ENCODE measurements at places on chromosomes 13 and 19.
A peak's percentile ranks its signal among the peaks of the same experiment; 100 is the strongest.

DNA sequence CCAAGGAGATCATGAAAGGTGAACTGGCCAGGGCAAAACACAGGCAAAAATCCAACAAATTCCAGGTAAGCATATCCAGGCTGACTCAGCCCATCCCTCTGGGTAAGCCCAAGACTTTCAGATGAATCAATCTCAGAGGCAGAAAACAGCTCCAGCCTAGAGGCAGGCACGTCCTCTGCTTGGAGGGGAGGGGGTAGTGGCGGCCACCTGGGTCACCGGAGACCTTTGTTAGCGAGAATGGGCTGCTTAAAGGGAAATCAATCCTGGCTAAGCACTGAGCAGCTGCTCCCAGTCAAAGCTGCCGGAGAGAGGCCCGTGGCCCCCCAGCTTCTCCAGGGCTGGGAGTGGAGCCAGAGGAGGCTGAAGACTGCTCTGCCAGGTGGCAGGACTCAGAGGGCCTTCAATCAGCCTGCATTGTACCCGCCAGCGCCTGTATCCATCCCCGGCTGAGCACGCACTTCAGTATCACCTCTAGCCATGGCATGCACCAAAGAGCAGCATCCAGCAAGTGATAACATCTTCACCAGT, 48.2 kb downstream of the PIN1 start:
- no peak for DNase-seq

- DNase-seq, result no peak
Observed at GRCh38 chr13:50357586-50358118, 342.4 kb downstream of the KCNRG start.

DNA sequence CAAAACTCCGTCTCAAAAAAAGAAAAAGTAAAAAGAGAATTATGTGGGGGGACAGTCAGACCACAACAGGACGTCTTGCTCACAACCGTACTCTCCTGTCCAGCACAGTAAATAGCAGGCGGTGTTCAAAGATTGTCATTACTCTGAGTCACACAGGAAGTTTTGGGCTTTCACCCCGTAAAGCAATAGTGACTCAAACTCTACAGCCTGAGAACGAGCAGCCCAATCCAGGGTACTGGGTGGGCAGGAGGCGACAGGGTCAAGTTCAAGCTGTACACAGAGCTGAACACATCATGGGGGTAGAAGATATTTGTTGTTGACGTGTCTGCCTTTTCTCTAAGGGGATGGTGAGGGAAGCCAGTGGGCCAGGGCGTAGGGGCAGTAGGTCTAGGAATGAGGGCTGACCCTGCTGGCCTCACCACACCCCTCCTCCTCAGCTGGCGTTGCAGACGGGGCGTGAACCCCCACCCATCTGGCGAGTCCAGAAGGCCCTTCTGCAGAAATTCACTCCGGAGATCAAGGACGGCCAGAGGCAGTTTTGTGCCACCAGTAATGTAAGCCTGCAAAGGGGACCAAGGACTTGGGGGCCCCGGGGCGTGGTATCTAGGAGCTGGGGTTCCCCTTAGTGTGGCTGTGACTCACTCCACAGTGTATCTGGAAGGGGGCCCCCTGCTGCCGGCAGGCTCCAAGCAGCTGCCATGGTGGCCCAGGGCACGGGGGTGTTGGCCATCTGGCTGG, 23.3 kb downstream of the PRR12 start:
- no peak for DNase-seq

- no peak for DNase-seq
Observed at GRCh38 chr13:60143775-60144174, 20.0 kb downstream of the DIAPH3 start.

DNA sequence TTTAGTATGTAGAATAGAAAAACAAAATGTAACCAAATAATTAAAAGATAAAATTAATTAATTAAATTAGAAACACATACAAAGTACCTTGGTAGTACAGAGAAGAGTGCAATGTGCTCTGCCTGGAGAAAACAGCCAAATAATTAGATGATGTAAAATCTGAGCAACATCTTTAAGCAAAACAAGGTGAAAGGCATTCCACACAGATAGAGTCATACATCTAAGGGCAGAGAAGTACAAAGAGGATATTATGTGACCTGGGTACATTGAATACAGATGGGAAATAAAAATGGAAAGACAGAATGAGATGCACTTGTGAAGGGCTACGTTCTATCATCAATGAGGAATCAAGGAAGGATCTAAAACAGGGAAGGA, 25.2 kb upstream of the FNDC3A start:
- no peak for DNase-seq

DNA sequence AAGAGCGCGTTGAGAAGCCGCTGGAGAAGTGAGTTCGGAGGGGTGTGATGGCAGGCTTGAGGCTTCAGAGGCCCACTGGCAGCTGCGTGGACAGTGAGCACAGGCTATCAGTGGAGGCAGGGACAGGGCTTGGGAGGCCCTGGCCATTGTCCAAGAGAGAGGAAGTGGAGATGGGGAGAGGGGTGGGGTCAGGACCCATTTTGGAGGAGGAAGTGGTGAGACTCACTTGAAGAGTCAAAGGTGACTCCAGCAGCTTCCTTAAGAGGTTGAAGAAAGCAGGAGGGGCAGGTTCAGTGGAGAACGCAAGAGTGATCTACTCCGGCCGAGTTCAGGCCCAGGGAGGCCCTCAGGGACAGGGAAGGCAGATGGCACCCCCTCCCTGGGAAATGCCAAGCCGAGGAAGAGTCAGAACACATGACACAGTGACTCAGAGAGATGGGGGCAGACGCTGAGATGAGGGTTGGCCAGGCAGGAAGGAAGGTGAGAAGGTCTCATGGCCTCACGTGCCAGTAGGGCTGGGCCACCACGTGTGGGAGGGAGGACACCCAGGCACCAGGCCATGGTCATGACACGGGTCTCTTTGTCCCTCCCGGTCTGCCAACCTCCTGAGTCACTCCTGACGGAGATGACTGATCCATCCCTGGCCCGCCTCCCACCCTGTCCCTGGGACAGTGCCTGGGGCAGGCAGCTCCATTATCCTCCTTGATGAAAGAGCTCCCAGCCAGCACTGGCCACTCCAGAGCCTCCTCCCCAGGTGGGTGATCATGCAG, 10.1 kb upstream of the CD22 start:
- DNase-seq, result no peak

- peak; percentile 83 for DNase-seq
Observed at GRCh38 chr19:1624458-1624857, 19.2 kb upstream of the UQCR11 start.

GRCh38 chr19:37329686-37330085, 41.2 kb upstream of the ZNF527 start:
- DNase-seq, result no peak

DNA sequence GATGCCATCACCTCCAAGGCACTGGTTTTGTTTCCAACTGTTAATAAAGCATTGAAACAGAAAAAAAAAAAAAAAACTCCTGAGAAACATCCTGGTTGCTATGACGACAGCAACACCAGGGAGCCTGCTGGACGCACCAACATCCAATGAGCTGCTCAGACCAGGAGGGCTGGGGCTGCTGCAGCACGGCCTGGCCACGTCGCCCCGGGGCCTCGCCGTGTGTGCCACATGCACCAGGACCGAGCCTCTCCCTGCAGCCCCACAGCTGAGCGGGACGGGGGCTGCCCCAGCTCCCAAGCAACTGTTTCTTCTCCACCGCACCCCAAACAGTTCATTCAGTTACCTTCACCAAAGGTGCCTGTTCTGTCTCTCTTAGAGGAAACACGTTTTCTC, 54.5 kb downstream of the RASA3 start:
- DNase-seq, result no peak

DNA sequence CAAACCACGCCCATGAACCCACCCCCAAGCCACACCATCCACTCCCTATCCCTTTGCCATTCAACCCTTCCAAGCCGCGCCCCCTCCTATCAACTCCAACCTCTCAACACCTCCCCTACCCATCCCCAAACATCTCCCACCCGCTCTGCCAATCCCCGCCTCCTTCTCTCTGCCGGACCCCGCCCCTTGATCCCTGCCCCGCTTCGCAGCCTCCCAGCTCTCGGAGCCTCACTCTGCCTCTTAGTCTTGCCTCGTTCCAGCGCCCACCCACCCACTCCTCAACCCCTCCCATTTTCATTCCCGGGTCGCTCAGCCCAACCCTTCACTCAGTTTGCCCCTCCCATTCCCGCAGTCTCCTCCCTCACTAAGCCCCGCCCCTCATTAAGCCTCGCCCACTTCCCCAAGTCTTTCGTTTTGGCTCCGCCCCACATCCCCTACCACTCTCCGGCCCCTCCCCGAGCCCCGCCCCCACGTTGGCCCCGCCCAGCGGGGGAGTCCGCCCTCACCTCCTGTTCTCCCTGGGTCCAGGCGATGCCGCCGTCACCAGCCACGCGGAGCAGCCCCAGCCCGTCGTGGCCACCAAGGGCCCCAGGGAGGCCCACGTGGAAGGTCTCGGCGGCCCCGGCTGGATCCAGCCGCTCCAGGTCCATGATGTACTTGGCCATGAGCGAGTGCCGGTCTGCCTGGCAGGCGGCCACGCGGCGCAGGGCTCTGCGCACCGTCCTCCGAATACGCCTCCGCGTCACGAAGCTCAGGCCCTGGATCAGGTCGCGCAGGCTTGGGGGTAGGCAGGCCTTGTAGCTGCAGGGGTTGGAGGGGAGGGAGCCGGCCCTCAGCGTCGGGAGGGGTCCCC, 5.7 kb downstream of the JAK3 start:
- peak; percentile 87 for DNase-seq

DNA sequence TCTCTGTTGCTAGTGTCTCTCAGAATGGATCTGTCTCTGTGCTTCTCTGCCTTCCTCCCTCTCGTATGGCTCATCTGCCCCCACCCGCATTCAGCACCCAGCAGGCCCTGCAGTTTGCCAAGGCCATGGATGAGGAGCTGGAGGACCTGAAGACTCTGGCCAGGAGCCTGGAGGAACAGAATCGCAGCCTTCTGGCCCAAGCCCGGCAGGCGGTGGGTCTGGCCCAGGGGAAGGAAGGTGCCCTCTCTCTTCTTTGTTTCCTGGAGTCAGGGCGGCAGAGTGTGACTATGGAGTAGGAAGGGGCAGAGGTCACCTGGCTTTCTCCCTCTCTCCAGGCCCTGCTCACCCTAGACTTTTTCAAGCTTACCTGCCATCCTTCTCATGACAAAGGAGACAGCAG, 10.9 kb downstream of the KASH5 start:
- DNase-seq, result no peak

- DNase-seq, result no peak
Observed at GRCh38 chr19:56118666-56119581, 2.2 kb downstream of the ZNF787 start.

DNA sequence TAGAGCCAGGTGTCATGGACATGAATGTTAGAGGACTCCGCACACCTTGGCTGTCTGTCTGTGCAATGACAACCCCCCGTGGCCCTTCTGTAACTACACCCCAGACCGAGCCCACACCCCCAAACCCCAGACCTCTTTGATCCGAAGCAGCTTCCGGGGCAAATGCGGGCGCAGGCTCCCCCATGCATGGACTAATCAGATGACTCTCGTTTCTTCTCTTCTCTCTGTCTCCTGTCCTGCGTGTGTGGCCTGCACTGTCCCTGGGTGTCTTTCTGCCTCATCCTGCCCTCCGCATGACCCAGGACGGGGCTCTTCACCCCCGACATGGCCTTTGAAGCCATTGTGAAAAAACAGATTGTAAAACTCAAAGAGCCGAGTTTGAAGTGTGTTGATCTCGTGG, 38.9 kb downstream of the TMED1 start:
- DNase-seq, result no peak

GRCh38 chr13:20291037-20291436, 58.9 kb upstream of the GJB6 start:
- DNase-seq, result no peak

DNA sequence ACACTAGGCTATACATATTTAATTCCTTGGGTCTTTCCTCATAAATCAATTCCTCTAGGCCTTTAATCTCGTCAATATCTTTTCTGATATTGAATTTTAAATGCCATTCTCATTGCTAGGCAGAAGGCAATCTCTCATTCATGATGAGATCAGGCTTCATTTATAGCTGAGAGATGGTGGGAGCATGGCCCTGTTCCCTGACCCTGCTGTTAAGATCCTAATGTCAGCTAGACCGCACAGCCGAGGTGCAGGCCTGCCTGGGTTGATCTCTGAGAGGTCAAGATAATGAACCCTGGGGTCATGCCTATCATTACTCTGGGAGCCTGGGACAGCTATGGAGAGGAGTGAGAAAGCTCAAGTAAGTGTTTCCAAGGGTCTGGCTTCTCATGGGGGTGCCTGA, 253.8 kb downstream of the DNAJC15 start:
- no peak for DNase-seq

- no peak for DNase-seq
Observed at GRCh38 chr13:80048030-80048429, 292.9 kb downstream of the SPRY2 start.
